ENCODE measurements at places on chromosomes 3 and 15. TPM values are rescaled to one million over a fixed set of nuclear protein-coding genes. Genes with fewer than 3 reads are reported as not detected.

GRCh38 chr3:184545769-184546168, 15.8 kb upstream of the EPHB3 start:
- no peak for DNase-seq

DNA sequence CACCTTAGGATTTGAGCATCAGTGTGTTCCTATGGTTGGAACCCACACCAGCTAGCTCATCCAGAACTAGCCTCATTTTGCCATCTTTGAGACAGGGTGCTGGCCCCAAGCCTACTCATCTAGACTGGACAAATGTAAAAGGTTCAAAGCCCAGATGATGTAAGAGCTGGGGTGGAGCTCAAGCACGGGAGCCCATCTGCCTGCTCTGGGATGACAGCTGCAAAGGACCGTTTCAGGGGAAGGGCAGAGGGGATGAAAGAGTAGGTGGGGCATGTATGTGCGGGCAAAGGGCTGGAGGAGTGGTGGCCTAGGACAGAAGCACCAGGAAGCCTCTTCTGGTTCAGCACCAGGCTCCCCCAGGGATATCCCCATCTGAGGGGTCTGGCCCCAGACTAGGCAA, 15.8 kb downstream of the CLK3 start:
- no peak for DNase-seq

Gene CCR5
- not detected for total RNA-seq

DNA sequence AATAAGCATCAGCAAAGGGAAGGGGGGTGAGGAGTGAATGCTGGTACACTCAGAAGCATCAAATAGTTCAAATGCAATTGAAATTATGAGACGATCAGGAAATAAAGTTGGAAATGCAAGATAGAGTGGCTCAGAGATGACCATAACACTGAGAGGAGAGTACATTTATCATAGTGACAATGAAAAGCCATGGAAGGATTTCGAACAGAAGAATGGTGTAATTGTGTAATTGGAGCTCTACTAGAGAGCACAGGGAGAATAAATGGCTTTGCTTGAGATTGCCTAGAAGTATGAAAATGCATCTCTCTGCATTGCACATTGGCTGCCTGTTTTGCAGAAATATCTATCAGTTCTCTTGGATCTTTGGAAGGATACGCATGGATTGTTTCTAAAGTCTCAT, 163.3 kb downstream of the TP63 start:
- DNase-seq: no peak

DNA sequence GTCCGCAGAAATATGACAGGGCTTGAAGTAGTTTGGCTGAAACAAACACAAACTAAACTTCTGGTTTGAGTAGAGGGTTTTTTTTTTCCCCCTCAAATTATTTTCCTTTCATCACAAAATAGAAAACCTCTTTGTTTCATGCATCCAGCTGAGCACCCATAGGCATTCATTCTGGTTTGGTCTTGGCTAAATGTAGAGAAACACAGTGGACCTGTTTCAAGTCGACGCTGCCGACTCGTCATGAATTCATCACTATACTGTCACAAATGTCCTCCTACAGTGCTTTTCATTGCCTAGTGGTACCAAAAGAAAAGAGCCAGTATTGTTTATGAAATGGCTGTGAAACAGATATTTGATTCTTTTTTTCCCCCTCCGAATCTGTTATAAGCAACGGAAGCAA, 52.4 kb upstream of the GYG1 start:
- DNase-seq: no peak

GRCh38 chr3:55750525-55750924, 263.4 kb upstream of the WNT5A start:
- no peak for DNase-seq

DNA sequence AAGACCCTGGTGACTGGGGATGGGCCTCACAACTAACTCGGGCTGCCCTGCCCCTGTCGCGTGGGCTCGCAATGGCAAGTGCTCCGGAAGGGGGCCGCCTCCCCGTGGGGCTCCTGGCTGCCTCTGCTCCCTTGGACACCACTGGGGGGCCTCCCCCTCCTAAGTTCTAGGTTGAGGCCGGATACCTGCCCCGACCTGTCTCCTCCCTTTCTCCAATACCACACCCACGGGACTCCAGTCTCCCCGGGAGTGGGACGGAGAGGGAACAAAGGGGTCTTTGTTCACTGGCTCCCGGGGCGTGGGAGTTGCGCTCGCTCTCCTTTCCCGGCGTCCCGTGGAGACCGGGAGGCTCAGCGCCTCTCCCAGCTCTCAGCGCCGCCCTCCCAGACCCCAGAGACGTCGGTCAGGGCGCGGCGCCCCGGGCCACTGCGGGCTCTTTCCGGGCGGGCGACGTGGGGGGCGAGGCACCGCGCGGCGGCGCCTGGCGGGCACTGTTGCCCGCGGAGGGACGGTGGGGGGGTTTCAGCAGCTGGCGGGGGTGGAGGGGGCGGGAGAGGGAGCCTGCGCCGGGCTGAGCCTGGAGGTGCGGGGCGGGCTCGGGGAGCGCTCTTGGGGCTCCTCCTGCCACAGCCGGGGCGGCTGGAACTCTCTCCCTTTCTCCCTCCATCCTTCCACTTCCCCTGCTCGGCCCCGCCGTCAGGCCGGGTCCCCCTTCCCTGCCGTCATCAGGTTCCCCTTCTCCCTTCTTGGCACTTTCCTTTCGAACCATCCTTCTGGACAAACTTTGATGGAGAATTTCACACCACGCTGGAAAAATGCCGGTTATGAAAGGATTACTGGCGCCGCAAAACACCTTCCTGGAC, at the start of gene KCNH8:
Gene KCNH8 (plus strand): TSS at position 606 of the 863 bp plus-strand sequence. CDS start 210 bp downstream, at position 816.
- DNase-seq: peak; percentile 4

DNA sequence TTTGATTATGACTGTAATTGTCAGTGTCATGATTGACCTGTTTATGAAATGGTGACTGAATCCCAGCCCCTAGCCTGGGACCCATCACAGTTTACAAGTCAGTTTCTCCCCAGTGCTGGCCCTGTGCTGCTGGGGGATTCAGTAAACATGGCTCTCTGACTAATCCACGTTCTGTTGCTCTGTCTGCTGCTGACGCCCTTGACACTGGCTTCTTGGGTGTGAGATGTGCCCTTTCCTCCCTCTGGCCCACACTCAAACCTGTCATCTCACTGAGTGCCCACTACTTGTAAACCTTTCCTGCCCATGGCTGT, 84.2 kb downstream of the COL6A5 start:
- no peak for DNase-seq

GRCh38 chr3:52827866-52828376, 2.6 kb downstream of the ITIH4 start:
- DNase-seq: no peak

DNA sequence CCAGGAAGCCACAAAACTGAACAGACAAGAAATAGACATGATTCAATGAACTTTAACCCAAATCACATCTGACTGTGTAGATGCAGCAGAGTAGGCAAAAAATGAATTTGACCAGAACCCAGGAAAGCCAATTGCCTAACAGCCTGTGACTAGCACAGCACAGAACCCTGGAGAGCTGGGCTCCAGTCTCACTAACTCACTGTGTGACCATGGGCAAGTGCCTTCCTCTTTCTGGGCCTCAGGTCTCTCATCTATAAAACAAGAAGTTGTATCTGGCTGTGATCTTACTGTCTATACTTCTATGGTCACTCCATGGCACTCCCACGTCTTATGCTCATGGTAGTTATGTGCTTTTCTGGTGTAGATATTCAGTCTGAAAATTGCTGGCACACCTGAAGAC, 48.1 kb upstream of the USP3 start:
- no peak for DNase-seq

DNA sequence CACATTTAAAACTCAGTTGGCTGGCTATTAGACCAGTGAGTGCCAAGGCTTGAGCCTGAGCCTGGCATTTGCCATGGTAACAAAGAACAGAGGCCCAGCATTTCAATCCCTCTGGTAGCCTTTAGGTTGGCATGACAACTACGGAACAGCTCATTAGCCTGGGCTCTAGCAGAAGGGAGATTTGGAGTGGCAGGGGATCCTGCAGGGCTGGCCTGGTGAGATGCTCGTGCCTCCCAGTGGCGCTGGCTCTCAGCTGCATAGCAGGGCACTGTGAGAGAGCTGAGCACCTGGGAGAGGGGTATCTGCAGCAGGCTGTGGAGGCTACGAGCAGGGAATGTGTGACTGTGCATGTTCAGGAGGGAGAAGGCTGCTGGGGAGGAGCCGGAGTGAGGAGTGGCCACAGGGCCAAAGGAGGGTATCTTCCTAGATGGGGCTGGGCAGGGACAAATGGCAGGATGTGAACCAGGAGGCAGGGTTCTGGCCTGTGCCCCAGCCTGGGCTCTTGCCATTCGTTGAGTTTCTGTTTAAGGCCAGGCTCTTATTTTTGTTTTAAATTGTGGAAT, 5.6 kb upstream of the ABTB1 start:
- DNase-seq: peak; percentile 81

Gene SLC9C1
- 0.45 TPM for total RNA-seq

- DNase-seq: no peak
Measured at GRCh38 chr3:195258449-195259153, 12.4 kb downstream of the XXYLT1 start.

Data from cerebellum (tissue), 4 donors.